ENCODE measurements at places on chromosomes 13 and 19.

- no peak for DNase-seq
These were observed 536.4 kb downstream of the IRS2 start for GRCh38 chr13:109249780-109250528.

- DNase-seq: no peak
These were observed 71.8 kb downstream of the SPACA7 start for GRCh38 chr13:112447761-112448603.

DNA sequence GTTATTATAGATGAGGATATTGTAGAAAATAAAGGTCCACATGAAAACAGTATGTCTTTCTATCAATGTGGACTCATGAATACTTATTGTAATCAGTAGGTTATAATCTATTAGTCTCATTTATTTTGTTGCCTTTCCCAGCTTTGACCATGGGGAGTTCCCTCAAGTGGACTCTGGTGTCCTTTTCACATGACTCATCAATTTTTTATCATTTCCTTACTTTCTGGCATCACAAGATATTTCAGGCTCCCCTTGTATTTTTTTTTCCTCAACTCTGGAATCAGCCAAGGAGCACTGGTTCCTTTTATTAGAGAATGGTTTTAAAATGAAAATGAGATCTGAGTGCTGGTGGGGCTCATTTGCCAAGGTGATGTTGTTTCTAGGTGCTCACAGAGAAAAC, 63.4 kb upstream of the DIAPH3 start:
- DNase-seq: no peak

- DNase-seq: no peak
These were observed 99.6 kb downstream of the ING1 start for GRCh38 chr13:110812869-110813645.

DNA sequence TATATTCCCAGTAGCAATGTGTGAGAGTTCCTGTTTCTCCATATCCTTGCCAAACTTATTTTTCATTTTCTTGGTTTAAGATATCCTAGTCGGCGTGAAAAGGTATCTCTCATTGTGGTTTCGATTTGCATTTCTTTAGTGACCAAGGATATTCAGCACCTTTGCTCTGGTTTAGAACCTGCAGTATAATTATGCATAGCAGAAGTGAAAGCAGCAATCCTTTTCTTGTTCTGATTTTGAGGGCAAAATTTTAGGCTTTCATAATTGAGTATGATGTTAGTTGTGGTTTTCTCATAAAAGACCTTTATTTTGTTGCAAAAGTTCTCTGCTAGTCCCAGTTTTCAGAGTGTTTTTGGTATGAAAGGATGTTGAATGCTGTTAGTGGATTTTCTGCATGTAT, 491.0 kb downstream of the FGF9 start:
- DNase-seq: no peak

DNA sequence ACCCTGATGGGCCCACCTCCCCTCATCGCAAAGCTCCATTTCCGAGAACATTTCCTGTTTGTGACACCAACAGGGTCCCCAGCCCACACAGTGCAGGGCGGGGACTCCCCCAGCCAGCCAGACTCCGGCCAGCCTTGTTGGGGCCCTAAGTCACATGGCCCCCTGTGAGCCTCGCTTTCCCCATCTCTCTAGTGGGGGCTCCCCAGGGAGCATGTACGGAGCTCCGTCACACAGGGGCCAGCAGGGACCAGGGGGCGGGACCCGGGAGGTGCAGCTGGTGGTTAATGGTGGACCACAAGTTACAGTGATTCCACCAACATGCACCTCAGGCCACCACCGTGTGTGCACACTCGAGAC, 1.7 kb downstream of the TBXA2R start:
- DNase-seq: peak; percentile 27

- no peak for DNase-seq
These were observed 66.9 kb downstream of the NHLRC3 start for GRCh38 chr13:39105110-39105509.

DNA sequence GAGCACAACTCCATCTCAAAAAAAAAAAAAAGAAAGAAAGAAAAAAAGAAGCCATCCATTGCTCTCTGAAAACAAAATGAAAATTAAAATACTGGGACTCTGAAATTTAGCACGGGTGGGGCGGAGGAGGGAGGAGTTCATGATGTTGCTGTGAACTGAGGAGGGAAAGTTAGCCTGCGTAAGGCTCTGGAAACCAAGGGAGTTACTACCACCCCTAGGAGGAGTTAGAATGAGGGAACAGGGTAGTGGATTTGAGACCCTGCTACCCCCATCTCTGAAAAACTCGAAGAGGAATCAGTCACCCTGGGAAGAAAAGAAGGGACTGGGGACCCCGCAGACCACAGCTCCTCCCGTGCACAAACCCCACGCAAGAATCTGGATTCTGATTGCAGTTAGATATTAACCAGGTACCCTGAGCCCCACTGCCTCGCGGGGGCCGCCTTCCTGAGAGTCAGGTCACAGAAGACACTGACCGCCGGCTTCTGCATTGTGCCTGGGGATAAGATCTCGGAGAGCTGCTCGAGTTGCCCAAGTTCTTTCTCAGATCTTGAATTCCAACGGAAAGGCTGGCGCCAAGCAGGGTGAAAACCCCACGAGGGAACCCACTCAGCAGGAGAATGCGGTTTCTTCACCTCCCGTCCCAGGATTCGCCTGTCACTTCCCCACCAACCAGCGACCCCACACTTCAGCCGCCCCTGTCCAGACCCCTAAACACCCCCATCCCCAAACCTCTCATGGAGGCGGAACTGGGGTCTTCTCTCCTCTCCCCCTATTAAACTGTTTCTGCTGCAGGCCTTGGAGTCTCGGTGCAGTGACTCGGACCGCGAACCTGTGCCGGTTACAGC, 870 bp downstream of the ZNF442 start:
- DNase-seq: no peak

All from CD4-positive, alpha-beta T cell treated with Interleukin-6 at 100 ng/mL for 8 hours (primary cell).